ENCODE measurements at places on chromosomes 4 and X.

DNA sequence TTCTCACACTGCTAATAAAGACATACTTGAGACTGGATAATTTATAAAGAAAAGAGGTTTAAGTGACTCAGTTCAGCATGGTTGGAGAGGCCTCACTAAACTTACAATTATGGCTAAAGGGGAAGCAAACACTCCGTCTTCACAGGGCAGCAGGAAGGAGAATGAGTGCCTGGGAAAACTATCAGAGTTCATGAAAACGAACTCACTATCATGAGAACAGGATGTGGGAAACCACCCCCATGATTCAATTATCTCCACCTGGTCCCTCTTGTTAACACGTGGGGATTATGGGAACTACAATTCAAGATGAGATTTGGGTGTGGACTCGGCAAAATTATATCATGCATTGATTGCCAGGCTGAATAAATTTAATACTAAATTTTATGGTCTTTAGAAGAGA is 592.7 kb downstream of the GRXCR1 start:
- no peak for DNase-seq

- no peak for DNase-seq
Measured at GRCh38 chr4:126956184-126956897, 676.4 kb upstream of the INTU start.

- DNase-seq = no peak
Measured at GRCh38 chr4:144699565-144699964, 53.6 kb downstream of the HHIP start.

- no peak for DNase-seq
Measured at GRCh38 chr4:118099106-118099505, 64.8 kb downstream of the NDST3 start.

GRCh38 chr4:174948826-174949225 is 30.7 kb downstream of the ADAM29 start:
- no peak for DNase-seq

GRCh38 chr4:138251938-138252337 is 9.8 kb upstream of the SLC7A11 start:
- no peak for DNase-seq

GRCh38 chr4:113106108-113106507 is 56.7 kb downstream of the ANK2 start:
- no peak for DNase-seq

DNA sequence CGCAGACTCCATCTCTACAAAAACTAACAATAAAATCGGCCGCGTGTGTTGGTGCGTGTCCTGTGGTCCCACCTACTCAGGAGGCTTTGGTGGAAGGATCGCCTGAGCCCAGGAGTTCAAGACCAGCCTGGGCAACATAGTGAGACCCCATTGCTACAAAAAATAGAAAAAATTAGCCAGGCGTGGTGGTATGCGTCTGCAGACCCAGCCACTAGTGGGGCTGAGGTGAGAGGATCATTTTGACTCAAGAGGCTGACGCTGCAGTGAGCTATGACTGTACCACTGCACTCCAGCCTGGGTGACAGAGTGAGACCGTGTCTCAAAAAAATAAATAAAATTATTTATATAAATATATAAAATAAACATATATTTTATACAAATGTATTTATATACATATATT is 22.3 kb downstream of the ASMTL start:
- DNase-seq = no peak

GRCh38 chrX:130840345-130840744 is 62.7 kb downstream of the ENOX2 start:
- no peak for DNase-seq

Data from SK-N-DZ (cell line).